Activated CD8-positive, alpha-beta memory T cell treated with anti-CD3 and anti-CD28 coated beads for 48 hours (primary cell): ENCODE measurements at places on chromosomes 2 and 18.

DNA sequence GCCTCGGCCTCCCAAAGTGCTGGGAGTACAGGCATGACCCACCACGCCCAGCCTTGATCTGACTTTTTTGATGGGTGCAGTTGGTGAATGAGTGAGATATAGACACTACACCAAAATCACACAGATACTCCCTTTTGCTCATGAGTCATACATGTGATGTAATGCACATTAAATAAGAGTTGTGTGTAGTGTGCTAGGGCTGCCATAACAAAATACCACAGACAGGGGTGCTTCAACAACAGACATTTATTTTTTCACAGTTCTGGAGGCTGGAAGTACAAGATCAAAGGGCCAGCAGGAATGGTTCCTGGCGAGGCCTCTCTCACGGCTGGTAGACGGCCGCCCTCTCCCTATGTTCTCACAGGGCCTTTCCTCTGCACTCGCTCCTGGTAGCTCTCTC is 46.6 kb downstream of the GBX2 start:
- DNase-seq = no peak

- DNase-seq = no peak
These were observed 18.0 kb downstream of the SUCLG1 start for GRCh38 chr2:84441036-84441435.

DNA sequence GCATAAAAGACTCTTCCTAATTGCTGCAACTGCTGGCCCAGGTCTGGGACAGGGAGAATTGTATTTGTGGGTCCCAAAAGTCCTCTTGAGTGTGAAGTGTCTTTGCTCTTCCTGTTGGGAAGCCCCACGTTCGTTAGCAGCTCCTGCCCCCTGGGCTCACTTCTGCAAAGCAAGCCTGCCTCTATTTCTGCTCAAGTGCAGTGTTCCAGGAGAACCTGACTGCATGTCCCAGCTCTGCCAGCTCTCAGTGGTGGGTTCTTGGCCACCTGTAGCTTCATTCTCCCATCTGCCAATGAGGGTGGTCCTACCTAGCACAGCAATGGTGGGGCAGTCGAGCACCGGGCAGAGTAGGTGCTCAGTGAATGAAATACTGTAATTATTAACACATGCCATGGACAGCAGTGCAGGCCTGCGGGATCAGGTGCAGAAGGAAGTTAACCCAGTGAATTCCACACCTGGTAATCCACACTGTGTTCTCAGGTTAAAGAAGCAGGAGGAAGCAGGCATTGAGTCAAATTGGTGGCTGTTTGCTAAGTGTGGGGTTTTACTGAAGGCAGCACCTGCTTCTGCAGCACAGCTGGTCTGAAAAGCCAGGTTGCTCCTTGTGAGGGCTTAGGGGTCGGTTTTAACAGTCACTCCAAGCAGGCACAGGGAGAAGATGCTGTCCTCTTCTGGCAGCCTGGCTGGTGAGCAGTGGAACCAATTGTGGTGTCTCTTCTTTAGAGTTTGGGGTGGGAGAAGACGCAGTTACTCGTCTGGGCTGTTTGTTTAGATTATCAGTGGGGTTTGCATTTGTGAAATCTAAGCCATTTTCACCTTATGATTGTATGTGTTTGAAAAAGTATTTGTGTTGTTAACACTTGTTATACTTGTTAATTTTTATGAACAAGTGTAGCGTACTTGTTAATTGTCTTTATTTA is 54.3 kb downstream of the DGKD start:
- DNase-seq = no peak

DNA sequence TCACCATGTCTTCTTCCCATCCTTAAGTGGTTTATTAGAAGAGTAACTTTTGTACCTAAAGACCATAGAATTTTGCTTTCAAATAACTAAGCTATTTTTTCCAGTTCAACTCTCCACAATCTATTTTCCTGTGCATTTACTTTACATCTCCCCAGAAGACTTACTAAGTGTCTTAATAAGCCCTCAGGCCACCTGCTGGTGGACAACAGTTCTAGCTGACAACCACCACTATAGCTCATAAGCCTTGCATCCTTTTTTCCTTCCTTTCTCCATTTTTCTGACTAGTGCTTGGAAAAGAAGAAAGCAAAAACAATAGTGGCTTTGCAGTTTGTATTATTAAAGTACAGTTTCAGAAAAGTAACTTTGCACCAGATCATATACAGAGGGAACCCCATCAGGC is 149.5 kb upstream of the TMEM200C start:
- no peak for DNase-seq

GRCh38 chr2:226079671-226080181 is 680.2 kb downstream of the NYAP2 start:
- DNase-seq = no peak

DNA sequence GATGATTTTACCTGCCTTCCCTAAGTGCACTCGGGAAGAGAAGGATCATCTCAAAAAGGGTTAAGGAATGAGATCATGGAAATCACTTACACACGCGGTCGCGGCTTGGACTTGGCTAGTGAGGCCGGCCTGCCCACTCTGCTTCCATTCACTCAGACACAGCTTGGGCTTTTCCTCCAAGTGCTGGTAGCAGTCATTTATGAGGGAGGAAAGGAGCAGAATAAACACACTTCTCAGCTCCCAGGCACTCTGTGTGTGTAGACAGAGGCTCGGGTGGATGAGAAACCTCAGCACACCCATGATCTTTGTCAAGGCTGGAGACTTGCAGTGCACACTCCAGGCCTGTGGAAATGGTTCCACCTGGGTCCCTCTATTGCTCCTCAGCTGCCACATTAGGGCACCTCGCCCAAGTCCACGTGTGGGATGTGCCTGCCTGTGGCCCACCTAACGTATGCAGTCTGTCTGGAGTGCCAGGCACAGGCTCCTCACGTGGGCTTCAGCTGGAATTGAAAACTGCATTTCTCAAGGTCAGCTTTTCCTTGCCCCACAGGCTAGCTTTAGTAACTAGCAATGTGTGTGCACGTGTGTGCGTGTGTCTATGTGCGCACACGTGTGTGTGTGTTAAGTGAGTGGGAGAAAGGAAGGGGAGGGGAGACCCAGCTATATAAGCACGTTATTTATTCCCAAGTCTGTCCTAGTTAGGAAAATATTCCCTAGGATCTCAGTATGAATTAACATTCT is 288.4 kb downstream of the SOX11 start:
- DNase-seq = no peak

DNA sequence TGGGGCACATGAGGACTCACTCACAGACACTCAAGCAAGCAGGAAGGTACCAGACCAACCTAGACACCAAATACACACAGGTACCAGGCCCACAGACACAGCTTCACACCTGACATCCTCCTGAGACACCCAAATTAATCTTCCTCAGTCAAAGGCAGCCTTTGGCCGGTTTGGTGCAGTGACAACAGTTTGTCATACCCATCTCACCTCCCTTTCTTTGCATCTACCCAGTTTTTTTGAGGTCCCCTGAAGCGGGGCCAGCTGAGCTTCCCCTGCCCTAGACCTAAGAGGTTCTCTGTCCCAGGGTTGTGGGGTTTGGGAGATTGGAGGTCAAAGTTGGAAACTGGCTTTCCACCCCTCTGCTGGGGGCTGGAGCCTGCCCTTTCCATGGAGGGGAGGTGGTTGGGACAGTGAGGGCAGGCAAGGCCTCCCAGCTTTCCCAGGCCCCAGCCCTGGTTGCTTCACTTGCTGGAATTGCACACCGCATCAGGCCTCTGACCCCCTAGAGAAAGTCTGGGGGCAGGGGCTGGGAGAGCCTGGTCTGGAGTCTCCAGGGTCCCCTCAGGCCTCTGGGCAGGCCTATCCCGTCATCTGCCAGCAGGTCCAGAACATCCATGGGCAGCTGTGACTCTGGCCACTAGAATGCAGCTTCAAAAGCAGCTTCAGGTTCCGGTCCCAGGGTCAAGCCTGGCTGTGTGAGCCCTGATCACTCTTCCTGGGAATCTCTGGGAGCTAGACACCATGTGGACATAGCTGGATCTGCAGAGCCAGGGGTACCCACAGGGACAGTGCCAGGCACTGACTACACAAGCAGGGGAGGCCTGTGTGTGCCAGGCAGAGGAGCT is 12.5 kb upstream of the TEX261 start:
- no peak for DNase-seq

DNA sequence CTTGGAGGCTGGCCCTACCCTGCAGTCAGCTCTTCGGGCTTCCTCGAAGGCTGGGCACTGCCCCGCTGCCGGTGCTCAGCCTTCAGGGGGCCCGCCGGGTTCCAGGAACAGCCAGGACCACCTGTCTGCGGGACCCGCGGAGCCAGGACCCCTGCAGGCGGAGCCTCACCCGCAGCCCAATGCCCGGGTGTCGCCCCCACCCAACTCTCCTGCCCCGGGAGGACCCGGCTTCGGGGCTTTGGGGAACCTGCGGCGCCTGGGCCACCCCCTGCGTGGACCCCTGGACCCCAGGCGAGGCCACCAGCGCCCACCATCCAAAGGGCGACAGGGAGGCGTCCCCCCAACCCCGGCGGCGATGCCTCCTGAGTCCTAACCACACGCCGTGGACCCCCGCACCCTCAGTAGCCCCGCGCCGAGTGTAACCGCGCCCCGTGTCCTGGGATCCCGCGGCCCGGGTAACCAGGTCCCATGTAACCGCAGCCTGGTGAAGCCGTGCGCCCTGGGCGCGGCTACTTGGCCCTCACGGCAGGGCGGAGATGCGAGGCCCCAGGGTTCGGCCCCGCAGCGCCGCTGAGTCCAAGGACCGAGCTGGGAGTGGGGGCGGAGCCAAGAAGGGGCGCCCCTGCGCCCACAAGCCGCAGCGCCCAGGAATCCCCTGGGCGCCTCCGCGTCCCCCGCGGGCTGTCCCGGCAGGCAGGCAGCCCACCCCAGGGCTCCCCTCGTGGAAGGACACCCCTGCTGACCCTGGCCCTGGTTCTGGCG is 11.0 kb upstream of the UBE2F start:
- no peak for DNase-seq

DNA sequence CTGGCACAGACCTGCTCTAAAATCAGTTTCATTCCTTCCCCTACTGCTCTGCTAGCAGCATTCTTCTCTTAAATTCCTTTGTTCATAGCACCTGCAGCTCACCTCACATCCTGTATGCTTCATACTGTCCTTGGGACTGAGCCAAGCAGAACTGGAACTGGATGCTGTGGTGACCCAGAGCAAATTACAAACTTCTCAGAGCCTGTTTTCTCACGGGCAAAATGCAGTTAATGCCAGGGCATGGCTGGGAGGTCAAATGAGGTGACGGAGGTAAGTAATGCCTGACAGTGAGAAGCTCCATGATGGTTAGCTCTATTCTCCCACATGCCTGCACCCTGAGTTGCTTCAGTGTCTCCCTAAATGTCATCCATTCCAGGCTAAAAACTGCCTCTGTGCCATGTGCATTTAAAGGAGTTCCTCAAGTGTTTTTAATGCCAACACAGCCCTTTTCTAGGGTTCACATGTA is 29.7 kb downstream of the C2orf42 start:
- DNase-seq = no peak

DNA sequence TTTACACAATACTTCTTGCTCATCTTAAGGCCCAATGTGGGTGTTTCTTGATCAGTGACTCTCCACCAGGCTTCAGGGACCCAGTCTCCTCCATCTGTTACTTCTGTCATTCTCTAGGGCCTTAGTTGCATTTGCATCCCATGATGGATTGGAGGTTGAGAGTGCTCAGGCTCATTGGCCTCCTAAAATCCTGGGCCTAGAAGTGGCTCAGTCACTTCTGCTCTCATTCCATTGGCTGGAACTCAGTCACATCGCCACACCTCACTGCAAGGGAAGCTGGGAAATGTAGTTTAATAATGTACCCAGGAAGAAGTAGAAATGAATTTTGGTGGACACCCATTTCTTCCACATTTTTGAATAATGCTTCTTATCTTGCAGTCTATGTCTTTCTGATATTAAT is 223.5 kb downstream of the HRH4 start:
- no peak for DNase-seq

DNA sequence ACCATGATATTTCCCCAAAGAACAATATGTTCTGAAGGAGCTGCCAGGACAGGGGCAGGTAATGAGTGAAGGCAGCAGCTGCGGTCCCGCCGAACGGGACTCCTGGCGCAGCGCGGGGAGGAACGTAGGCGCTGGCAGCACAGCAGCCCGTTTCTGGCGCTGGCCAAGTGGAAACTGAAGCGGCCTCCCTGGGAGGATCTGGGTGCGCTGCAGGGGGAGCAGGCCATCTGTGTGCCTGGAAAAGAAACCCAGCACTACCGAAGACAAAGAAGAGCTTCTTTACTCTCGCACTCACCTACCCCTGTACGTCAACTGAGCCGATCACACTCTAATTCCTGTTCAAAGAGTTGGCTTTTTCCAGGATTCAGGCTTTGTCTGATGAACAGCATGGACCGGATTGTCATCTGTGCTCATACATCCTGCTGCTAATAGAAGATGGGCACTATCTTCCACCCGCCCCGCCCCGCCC is 11.8 kb downstream of the G6PC2 start:
- DNase-seq = no peak

GRCh38 chr18:47987388-47987699 is 56.9 kb upstream of the SMAD2 start:
- DNase-seq = no peak

DNA sequence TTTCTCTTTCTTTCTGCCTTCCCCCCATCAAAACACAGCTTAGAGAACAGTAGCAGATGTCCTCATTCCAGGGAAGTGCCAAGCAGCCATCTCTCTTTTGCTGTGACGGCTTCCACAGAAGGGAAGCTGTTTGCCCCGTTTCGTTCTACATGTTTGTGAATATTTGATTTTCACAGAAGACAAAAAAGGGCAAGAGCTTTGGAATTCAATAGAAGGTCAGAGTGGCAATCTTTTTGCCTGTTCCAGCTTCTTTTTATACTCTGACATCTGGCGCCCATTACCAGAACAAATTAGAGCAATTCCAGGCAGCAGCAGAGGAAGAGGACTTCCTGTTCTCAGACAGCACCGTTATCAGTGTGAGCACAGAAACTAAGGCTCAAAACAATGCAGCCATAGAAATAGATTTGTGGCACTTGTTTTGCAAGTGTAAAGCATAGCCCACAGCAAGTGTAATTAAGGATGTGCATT is 79.0 kb upstream of the CDH19 start:
- no peak for DNase-seq

DNA sequence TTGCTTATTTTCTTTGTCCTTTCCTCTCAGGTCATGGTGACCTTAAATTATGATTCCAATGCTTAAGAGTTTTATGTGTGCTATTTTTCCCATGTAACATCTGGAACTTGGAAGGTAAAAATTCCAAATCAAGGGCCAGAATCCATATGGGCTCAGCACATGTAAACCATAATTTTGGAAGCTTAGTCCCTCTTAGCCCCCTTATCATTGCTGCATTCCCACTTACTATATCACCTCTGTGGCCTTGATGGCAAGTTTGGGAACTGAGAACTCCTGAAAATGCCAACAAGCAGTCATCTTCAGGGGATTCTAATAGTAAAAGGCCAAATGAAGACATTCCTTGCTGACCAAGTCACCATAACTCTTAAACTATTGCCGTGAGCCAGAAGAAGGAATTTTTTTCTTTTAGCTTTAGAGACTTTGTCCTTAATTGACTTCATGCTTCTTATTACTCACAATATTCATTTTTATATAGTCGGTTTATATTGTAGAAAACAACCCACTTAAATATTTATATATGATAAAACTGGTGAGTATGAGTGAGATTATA is 251.4 kb downstream of the SLC8A1 start:
- DNase-seq = no peak

DNA sequence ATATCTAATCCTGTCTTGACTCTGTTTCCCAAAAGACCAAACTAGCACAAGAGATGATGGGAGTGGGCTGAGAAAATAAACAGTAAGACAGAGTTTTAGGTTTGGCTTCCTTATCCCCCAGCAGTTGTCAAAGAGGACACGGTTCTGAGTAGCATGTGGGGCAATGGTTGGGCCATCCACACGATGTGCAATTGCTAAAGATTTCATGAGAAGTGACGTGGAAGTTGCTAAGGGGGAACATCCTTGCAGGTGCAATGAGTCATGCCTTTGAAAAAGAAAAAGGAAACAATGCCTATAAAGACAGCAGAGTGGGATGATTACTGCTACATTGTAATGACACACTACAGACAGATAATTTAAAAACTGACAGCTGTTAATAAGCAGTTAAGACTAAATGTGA is 1395.8 kb downstream of the LRP1B start:
- no peak for DNase-seq
